Activated T-helper 1 cell treated with anti-CD3 and anti-CD28 coated beads, Interleukin-12 subunit alpha, Interleukin-12 subunit beta, Interleukin-2, Interleukin-4 antibody, amounts not matched to agents 30 ng/mL and 10 ng/mL and 1 ng/mL, durations not matched to agents 14 hours and 24 hours and 36 hours (primary cell): ENCODE measurements at places on chromosomes 13 and 19. TPM values are rescaled to one million over a fixed set of nuclear protein-coding genes. Genes with fewer than 3 reads are reported as not detected.
A peak's percentile ranks its signal among the peaks of the same experiment; 100 is the strongest.

The SLC1A5 gene
- total RNA-seq, result 264 and 267 TPM in 2 replicates

The KLK10 gene
- total RNA-seq, result not detected in 2 replicates

The TIMM44 gene
- total RNA-seq, result 114 and 120 TPM in 2 replicates

The UBA52 gene
- total RNA-seq, result 1,472 and 1,500 TPM in 2 replicates

The ELSPBP1 gene
- total RNA-seq, result not detected in 2 replicates

The CERS1 gene
- total RNA-seq, result not detected in 2 replicates

The SLITRK6 gene
- not detected in 2 replicates for total RNA-seq

DNA sequence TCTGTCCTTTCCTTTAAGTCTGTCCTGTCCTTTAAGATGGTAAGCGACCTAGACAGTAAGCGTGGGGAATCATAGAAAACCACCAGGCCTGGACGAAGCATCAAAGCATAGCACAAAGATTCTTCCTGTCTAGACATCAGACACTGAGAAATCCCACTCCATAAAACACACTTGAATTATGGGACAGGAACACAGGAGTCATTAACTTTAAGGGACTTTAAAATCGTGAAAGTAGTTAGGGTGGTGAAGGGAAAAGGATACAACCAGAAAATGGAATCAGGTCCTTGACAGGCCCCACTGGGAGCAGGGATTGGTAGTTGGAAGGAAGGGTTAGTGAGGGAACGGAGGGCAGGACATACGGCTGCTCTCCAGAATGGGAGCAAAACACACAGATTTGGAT lies 31.6 kb upstream of the C1QTNF9 start:
- DNase-seq, result no peak

DNA sequence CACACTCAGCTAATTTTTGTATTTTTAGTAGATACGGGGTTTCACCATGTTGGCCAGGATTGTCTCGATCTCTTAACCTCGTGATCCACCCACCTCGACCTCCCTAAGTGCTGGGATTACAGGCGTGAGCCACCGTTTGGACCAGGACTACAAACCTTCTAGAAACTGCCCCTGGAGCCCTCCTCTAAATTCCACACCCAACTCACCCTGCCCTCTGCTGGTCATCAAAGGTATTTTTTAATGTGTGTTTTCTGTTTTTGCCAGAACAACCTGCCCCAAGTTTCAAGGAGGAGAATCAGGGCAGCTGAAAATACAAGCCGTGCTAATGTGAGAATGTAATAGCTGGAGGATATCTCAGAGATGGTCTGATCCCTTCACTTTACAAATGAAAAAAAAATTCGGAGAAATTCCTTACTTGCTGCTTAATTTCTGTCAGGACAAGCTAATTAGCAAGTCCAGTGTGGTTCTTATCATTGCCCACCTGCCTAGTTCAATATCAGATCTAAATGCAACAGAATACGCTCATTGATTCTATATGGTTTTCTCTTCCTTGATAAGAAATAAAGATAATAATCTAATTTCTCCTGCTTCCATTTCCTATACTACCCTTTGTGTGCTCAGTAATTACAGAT lies 4.1 kb downstream of the ATP8A2 start:
- DNase-seq, result no peak

DNA sequence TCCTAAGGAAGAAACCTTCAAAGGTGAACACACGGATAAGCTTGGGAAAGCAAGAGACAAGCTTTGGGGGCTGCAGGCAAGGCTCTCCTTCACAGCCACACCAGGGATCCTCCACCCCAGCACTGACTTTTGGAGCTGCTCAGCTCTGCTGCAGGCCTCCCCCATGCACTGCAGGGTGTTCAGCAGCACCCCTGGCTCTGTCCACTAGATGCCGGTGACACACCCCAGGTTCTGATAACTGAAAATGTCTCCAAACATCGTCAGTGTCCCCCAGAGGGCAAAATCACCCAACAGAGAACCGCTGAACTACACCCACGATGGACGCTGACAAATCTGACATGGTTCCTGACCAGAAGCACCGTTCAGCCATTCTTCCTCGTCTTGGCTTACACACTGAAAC lies 90.5 kb downstream of the STK24 start:
- no peak for DNase-seq

GRCh38 chr13:114226088-114226487 lies 8.6 kb upstream of the CDC16 start:
- no peak for DNase-seq

- DNase-seq, result peak; percentile 16
Measured at GRCh38 chr13:39612023-39612637, 9.1 kb upstream of the LHFPL6 start.

GRCh38 chr13:19862481-19863313 lies 752 bp downstream of the ZMYM5 start:
- DNase-seq, result peak; percentile 34

DNA sequence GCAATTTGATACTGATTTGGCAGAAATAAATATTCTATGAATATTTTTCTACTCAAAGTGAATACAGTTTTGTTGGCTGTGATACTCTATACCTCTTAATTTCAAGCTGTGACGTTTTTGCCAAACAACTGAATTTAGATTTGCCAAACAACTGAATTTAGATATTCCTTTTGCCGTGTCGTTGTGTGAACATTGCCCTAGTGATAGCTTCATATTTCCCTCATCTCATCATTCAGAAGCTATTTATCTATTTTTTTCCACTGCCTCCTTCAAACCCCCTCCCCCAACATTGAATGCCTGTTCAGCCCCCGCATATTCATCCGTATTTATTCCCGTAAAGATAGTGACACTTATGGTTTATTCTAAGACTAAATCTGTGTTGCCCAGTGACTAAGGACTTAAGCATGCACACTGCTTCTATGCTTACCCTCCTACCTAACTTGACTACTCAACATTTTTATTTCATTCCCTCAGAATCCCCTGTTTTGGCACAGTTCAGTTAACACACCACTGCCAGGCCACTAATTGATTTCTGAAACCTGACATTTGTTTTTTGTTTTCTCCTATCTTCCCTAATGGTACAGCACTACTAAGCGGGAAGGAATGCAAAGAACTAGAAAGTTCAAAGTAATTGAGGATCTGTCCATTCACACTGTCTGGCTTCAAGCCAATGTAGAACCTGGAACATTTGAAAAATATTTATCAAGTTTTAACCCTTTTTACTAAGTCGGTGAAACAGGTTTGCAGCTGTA lies 2.8 kb upstream of the KLF5 start:
- no peak for DNase-seq

GRCh38 chr13:105139380-105140285 lies 1395.8 kb downstream of the EFNB2 start:
- peak; percentile 59 for DNase-seq

DNA sequence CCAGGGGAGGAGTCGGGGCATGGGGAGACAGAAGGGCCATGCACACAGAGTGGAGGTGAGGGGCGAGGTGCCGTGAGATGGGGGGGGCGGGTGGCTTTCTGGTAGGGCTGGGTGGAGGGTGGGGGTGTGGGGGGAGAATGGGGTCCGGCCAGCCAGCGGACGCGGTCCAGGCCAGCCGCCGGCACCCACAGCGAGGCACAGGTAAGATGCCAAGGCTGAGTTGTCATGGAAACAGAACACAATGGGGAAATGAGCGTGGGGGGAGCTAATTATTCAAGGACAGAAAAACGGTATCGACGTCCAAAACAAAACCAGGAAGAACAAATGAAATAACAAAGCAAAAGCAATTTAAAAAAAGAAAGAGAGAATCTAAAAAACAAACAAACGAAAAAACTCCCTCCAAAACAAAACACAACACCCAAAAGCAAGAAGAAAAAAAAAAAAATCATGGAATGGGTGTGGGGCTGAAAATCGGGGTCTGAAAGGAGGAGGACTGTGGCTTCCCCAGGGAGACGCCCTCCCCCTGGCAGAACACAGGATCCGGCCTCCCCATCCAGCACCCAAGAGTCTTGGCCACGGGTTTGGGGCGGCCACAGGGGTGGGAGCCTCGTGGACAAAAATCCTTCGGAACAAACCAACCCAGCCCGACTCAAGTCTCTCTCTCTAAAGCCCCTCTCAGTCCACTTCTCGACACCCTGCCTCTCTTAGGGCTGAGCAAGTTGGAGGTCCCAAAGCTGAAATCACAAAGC lies 92.5 kb downstream of the PTPRS start:
- no peak for DNase-seq

DNA sequence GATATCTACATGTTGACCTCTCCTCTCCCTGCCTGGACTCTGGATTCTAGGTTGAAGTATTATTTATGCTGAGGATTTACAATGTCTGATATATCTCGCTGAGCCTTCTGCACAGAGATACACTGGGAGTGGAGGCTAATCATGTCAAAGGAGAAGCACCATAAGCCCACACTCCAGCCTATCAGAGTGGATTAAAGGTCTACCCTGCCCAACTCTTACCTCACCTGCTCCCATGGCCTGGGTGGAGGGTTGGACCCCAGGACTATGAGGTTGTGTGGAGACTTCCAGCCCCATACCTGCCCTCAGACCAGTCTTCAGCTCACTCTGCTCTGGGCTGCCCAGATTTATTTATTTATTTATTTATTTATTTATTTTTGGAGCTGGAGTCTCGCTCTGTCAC lies 15.4 kb downstream of the OR10H4 start:
- no peak for DNase-seq

DNA sequence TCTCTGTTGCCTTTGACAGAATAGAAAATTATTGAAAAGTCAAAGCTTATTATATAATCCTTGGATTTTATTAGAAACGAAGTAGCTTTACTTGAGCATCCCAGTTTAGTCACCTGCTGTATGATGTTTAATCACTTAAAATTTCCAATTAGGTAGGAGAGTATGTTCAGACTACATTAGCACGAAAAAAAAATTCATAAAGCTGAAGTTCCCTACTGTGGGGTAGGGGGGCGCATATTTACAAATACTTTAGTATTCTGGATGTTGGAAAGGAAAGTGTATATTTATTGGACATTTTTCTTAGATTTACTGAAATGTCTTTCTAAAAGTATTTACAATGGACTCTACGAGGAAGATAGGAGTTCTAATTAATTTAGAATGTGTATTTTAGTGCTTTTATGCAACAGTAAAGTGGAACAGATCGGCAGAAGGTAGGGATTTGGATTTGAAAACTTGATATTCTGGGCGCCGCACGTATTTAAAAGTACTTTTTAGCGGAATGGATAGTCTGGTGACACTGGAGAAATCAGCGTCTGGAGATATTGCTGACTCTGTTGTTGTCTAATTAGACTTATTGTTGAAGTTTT lies 1.9 kb downstream of the CDK8 start:
- no peak for DNase-seq

DNA sequence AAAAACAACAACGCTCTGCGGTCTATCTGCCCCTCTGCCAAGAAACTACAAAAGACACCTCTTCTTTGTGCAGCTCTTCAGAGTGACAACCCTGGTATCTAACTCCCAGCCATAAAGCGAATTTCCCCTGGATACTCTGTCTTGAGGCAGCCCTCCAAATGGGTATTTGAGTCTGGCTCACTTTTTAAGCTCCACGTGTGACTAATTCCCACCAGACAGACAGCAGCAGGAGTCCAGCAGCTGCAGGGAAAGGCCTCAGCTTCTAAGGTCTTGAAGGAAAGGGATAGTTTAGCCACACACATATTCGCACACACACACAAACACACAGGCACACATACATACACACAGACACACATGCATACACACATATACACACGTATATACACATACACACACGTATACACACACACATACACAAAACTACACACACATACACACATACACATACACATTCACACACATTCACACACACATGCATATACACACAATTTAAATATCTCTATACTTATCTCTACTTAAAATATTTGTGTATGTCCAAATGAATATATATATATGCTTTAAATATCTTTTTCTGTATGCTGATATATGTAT lies 188.8 kb downstream of the TSHZ3 start:
- no peak for DNase-seq

- DNase-seq, result no peak
Measured at GRCh38 chr13:112959701-112960542, 9.1 kb upstream of the MCF2L start.

DNA sequence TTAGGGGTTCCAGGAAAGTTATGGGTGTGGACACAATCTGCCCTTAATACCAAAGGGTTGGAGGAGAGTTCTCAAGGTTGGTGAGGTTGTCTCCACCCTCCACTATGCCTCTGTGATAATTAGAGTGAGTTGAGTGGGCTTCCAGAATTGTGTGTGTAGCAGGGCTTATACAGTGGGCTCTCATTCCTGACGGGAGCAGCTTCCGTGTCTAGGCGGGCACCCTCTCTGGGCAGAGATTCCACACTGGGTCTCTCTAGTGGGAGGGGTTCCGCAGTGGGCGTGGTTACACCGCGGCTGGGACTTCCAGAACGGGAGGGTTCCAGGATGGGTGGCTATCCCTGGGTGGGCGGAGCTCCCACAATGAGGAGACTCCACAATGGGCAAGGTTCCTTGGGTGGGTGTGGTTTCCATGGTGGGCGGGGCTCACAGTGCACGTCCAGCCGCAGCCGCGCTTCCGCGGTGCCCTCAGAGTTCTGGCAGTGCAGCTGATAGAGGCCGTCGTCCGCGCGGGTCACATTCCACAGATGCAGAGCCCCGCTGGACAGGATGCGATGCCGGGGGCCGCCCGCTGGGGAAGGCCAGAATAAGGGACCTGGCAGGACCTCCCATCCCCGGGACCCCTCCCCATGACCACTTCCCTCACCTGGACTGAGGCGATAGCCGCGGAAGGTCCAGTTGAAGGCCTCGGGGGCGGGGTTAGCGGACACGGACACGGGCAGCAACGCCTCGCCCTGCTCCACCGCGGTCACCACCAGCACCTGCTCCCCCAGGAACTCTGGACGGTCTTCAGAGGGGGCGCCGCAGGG lies 8.4 kb downstream of the NPHS1 start:
- no peak for DNase-seq

GRCh38 chr13:49082653-49083536 lies 107.2 kb downstream of the FNDC3A start:
- no peak for DNase-seq

DNA sequence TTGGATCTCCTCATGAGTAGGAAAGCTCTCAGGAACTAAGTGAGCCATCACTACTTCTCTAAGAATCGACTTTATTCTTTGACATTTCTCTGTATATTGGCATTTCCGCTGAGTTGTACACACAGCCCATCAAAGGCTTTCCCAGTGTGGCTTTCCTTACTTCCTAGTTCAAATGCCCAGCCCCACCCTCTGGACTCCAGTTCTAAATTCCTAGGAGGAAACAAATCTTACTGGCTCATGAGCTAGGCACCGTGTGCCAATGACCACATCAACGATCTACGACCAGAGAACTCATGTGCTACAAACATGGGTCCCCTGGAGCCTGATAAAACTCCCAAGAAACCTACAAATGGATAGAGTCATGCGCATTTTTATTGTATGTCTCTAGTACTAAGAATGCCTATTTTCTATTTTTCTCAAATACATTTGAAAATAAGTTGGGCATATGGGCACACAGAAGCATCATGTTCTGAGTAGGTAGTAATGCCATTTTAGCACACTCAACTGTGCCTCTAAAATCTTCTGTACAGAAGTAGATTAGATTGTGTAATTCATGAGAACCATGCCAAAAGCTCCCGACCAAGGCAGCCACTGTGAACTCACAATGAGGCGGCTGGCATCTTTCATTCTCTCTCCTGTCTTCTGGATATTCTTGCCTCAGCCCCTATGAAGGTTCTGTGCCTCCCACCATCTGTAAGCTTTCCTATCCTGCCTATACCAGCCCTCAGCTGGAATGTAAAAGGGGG lies 10.5 kb upstream of the RAP2A start:
- no peak for DNase-seq

- no peak for DNase-seq
Measured at GRCh38 chr13:53238261-53238660, 209.6 kb downstream of the OLFM4 start.
